ENCODE measurements at places on chromosomes 12 and 14.

- no peak for DNase-seq
Measured at GRCh38 chr12:93571925-93572711, at the start of gene SOCS2. Gene SOCS2 (plus strand): TSS chr12:93572675. CDS start chr12:93572898, 223 bp downstream.

DNA sequence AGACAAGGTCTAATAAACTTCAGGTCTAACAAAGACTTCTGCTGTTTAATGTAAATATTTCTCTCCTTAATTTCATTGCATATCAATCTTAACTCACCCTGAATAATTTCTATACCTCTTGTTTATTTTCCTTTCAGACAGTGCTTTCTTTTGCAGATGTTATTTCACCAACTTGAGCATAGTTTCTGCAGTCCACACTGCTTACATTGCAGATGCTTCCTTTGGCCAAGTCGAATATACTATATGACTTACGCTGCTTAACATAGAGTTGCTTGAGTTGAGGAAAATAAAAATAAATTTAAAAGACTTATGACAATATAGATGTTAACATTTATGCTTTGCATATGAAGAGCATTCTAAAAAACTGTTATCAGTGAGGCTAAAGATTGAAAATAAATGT lies 217.7 kb downstream of the PTPRO start:
- no peak for DNase-seq

DNA sequence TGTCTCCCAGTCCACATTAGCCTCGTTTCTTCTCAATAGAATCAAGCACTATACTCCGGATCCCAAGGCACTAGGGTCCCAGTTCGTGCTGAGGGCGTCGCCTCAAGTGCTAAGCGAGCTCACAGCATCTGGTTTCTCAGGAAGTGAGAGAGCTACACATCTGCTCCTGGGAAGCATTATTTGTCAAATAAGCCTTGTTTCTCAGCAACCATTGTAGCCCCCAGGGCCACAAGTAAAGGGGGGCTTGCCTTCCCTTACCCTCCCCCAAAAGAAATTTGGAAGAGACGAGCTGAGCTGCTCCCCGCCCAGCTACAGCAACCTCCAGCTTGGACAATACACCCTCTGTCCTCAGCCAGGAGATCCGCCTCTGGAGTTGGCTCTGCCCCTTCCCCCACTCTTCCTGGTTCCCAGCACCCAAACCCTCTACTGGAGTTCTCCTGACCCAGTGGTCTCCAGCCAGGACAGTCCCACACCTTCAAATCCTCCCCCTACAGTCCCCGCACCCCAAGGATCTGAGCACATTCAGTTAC lies 5.7 kb upstream of the TNS2 start:
- no peak for DNase-seq

DNA sequence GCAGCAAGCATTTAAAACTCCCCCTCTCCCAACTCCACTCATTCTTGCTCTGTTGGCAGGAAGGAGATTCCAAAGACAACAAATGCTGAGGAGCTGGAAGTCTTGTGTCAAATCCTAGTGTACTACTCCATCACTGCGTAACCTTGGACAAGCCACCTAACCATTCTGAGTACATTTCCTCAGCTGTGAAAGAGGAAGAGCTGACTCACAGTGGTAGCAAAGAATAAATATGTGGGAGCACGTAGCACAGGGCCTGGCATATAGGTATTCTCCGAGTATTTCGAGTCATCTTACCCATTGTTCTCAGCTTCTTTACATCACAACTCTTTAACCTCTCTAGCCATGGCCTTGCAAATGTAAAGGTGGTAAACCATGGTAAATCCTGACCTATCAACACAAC lies 28.7 kb downstream of the EGLN3 start:
- no peak for DNase-seq

DNA sequence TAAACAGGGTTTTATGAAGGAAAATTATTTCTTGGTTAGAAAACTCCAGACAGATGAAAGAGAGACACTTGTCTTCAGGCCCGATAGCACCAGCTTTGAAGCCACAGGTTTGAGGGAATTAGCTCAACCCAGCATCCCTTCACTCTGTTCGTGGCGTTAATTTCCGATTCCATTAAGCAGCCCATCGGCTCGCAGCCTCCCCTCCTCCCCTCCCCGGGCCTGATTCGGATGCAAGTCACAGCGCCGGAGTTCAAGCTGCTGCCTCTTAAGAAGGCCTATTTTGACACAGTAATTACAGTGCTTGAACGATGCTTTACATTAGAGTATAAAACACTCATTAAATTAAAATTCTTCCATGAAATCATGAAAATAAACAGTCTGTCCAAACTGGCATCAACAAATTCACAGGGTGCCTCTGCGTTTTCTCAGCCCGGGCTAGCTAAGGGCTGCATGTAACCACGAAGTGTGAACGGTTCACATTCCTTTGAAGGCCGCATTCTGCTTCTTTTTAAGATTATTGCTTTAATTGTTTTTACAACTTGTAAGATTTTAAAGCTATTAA lies 145.8 kb downstream of the DICER1 start:
- no peak for DNase-seq

GRCh38 chr14:31858868-31859267 lies 218.2 kb upstream of the ARHGAP5 start:
- no peak for DNase-seq

- no peak for DNase-seq
Measured at GRCh38 chr14:74472601-74473000, 20.5 kb downstream of the NPC2 start.

GRCh38 chr12:32516230-32516629 lies 116.9 kb downstream of the FGD4 start:
- no peak for DNase-seq

DNA sequence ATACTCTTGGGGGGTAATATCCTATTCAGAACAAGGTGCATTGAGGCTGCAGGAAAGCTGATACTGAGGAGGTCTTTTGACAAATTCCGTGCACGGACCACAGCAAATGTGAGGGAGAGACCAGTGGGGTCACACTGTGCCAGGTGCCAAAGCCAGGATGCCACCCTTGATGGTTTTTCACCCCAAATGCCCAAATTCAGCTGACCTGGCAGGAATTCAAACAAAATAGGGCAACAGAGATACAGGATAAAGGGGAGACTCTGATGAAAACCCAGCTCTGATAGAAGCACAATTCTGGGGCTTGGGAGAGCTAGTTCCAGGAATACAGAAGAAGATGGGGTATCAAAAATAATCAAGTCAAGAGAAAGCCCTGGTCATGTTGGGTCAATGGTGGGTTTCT lies 55.3 kb downstream of the SLC8A3 start:
- DNase-seq = no peak

- peak; percentile 63 for DNase-seq
Measured at GRCh38 chr14:31966896-31967668, 110.0 kb upstream of the ARHGAP5 start.

- no peak for DNase-seq
Measured at GRCh38 chr12:105576261-105576660, 245.8 kb downstream of the C12orf75 start.

Measured in NCI-H1694 treated with DMSO at 0.1 percent for 48 hours (cell line).